Amniotic epithelial cell (primary cell): ENCODE measurements at places on chromosomes 5 and 9.

DNA sequence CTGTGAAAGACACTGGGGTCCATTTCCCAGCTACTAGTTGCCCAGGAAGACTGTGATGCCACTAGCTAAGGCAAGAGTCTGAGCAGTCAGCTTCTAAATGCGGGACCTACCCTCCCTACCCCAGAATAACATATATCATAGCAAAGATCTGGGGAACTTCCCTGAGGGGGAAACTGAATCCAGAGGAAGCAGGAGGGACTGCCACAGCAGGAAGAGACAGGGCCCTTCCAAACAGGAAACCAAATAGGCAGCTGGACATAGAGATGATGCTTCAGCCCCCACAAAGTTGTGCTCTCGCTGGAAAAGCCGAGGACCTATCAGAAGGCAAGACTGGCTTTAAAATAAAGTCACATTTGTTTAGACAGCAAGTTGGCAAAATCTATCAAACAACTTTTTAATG lies 51.1 kb downstream of the KLHL3 start:
- no peak for DNase-seq

GRCh38 chr5:53034832-53035231 lies 45.7 kb downstream of the ITGA2 start:
- DNase-seq, result no peak

GRCh38 chr5:150317048-150318003 lies 14.6 kb upstream of the ARSI start:
- DNase-seq, result peak; percentile 100

DNA sequence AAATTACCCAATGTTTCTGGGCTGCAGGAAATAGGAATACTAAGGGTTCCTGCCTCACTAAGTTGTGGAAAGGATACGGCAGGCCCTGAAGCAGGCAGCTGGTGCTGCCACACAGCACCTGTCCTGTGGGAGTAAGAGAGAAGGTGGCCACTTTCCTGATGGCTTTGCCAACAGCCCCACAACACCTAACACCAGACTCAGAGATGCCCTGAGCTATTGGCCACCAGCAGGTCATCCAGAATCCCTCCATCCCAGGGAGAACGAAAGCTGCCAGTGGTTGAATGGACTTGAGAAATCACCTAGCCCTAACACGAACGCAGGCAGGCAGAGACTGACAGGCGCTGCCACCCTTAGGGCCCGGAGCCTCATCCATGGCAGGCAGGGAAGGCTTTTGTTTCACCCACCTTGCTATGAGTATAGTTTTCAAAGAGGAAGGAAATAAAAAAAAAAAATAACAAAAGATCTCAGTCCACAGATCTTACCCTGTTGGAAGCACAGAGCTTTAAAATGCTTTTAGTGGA lies 82.2 kb downstream of the DCP2 start:
- DNase-seq, result no peak

GRCh38 chr9:106880863-106881262 lies 17.9 kb downstream of the ZNF462 start:
- DNase-seq, result no peak

DNA sequence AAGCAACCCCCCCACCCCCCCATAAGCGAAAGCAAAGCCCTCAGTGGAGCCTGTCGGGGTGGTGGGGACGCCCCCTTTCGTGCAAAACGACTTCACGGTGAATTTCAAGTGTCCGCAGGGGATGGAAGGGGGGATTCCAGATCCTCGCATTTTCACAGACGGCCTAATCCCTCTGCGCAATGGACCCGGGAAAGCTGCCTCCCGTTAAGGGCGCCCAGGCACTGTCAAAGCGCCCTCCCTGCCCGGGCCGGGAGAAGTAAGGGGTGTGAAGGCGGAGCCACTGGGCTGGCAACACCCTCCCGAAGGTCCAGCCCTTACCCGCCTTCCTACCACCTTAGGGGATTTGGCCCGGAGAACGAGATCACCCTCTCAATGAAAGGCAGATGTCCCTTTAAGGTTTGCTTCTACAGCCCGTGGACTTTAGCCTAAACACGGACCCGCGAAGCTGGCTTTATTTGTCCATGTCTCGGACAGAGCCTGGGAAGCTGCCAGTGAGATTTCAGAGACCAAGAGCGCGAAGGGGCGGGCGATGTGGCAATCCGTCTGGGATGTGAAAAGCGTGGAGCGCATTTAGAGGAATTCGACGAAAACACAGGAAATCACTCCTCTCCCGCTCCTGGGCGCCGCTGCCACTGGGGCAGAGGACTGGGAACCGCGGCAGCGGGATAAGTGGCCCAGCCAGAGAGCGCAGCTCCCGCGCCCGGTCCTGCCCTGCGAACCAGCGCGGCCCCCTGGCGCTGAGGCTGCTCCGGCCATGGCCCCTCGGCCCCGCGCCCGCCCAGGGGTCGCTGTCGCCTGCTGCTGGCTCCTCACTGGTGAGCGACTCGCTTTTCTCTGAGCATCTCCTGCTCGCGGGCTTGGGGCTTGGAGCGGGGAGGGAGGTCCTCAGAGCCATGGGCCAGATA lies at the start of the genes ITGA1 and PELO:
Gene ITGA1 (plus strand): TSS at position 317 of the 905 bp plus-strand sequence. CDS start 438 bp downstream, at position 755.
Gene PELO (plus strand): TSS at position 317 of the 905 bp plus-strand sequence. CDS start 12,479 bp downstream, outside the sequence.
- DNase-seq, result peak; percentile 88

DNA sequence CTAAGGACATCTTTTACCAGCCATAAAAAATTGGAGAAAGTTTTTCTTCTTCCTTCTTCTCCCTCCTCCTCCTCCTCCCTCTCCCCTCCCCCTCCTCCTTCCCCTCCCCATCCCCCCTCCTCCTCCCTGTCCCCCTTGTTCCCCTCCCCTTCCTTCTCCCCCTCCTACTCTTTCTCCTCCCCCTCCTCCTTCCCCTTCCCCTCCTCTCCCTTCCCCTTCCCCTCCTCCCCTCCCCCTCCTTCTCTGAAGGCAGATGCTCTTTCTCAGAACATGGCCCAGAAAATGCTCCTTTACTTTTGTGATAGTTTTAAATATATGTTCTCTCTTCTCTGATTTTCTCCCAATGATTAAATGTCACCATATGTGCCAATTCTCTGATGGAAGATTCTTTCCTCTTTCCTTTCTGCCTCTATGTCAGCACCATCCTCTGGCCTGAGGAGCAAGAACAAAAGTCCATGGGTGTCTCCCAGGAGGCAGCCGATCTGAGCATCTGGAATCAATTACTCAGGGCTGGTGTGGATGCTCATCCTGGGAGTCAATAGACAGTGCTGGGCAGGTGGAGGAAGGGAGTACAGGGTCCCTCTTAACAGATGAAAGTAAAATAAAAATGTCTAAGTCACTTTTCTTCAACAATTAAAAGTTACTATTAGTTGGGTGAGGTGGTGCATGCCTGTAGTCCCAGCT lies 63.0 kb upstream of the GNA14 start:
- DNase-seq, result no peak

DNA sequence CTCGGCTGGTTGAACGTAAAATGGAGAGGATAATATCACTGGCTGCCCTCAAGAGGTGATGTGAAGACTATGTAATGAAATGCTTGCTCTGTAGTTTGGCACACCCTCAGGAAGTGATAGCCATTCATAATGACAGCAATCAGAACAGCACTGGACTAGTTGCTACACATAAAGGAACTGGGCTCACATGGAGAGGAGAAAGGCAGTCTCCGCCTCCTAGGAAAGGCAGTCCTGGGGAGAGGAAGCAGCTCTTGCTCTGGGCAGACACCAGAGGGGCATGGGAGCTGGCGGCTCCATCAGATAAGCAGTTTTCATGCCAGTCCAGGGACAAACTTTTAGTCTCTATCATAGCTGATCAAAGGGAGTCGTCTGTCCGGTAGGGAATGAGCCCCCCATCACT lies 46.9 kb downstream of the ARHGEF37 start:
- DNase-seq, result peak; percentile 22

DNA sequence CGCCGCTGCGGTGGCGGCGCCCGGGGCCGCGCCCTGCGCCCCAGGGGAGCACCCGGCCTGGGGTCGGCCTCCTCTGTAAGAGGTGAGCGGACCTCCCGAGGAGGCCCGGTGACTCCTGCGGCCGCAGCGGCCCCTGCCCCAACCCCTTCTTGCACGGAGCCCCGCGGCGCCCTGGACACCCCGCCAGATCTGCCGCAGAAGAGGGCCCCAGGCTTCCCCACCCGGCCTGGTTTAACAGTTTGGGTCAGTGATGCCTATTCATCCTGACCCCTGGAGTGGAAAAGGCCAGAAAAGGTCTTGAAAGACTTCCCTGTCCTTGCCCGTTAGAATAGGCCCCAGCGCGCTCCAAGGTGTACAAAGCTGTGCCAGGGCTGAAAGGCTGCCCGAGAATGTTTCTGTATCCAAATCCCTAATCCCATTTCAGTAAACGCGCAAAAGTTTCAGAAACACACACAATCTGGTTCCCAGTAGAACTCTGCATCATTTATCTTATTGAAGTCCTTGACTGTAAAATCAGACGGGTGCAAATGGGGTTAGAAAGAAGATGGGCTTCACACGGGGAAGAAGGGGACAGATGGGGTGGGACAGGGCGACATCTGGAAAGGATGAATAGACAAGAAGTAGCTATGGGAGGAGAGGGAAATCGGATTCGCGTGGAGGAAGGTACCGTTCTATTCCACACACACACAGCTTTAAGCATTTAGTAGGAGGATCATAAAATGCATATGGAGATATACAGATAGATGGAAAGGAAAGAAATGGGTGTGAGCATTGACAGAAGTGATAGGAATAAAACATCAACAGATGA lies 1.1 kb upstream of the SSBP2 start:
- DNase-seq, result peak; percentile 26

DNA sequence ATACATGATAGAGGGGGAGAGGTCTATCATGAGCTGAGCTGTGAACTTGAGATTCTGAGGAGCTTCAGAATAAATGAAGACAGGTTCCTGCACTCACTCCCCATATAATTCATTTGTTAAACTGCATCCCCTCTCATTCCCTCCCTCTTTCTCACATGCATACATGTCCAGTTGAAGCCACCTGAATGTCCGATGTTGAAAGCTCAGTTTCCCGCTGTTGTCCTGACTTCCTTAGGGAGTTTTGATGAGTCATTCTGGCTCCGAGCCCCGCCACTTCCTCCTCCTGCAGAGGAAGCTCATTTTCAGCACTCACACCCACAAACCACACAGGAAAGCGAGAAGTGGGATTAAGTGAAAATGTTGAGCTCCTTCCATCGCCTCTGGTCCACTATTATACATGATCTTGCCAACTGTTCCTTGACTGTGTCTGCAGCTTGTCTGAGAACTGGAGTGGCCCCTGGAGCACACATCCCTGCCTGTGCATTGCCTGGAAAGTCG lies 121.2 kb downstream of the CEMIP2 start:
- DNase-seq, result peak; percentile 88

DNA sequence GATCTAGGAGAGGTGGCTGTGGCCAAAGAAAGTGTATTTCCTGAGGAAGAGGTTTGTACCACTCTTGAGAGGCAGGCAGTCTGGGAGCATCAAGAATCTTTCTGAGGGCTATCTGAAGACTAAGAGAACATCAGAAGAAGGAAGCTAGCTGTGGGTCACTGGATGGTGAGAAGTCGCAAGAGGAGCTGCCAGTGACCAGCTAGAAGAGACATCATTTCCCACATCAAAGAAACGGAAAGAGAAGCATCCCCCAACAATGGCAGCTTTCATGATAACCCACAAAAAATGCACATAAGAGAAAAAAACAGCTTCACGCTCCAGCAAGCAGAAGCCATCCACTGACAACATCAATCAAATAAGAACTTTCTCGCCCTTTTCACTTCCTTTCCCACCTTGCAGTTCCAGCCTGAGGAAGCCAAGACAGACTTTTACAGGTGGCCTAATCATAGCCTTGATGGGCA lies 25.0 kb upstream of the CEP78 start:
- DNase-seq, result no peak

GRCh38 chr5:170145462-170145861 lies 39.8 kb downstream of the FOXI1 start:
- peak; percentile 6 for DNase-seq

DNA sequence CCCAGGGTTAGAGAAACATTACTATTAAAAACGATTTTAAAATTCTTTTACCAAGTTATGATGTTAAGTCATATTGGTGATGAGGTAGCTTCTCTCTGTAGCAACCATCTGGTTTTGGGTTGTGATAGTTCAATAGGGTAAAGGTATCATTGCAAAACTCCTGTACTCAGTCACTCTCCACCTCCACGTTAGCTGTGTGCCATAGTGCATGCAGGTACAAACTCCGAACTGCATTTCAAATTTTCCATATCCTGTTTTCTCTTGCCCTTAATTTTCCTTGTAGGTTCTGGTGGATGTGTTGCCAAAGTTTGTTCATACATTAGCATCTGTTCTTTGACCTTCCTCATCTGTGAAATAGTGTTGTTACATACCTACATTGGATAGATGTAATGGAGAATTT lies 53.1 kb upstream of the ARRDC3 start:
- no peak for DNase-seq

- no peak for DNase-seq
These were observed 18.6 kb downstream of the ZNF622 start for GRCh38 chr5:16446993-16447392.

- DNase-seq, result peak; percentile 65
These were observed 96.9 kb downstream of the MED27 start for GRCh38 chr9:131982671-131983239.

DNA sequence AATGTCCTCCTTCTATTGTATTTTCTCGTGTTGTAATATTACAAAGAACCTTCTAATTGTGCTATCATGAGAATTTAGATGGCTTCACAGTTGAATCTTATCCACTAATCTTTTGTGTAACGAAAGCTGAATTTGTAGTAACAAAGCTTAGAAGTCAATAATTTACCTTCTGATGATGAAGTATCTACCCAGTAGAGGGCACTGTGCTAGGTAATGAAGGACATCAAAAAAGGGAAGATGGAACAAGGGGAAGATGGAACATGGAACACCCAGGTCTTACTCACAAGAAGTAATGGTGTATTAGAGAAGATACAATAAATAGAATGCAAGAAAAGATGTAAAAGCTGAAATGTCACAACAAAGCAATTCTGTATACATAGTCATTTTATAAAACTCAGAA lies 131.0 kb upstream of the CCNG1 start:
- no peak for DNase-seq

DNA sequence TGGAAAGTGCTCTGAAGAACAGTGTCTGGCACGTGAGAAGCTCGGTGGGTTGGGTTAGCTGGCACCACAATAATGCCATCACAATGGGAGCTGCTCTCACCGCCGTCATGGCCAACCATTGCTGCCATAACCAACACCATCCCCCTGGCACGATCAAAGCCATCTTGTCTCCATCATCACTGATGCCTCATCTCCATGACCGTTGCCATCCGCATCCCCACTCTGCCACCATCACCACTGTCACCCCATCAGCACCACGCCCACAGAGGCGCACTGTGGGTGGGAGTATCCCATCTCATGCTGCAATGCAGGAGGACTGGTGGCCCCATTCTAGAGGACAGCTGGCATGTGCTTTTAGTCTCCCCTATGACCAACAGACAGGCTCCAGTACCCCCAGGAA lies 23.7 kb downstream of the NR5A1 start:
- DNase-seq, result no peak

GRCh38 chr5:140429724-140430123 lies 28.1 kb downstream of the ANKHD1 start:
- DNase-seq, result no peak

- DNase-seq, result peak; percentile 19
These were observed 561.8 kb downstream of the CETN3 start for GRCh38 chr5:89847743-89848142.
